Activated CD8-positive, alpha-beta memory T cell treated with anti-CD3 and anti-CD28 coated beads, Interleukin-2, amount 10 ng/mL, durations not matched to agents 7 days and 5 days (primary cell): ENCODE measurements at places on chromosomes 1 and 21. TPM values are rescaled to one million over a fixed set of nuclear protein-coding genes. Genes with fewer than 3 reads are reported as not detected.
A peak's percentile ranks its signal among the peaks of the same experiment; 100 is the strongest.

Gene NHLH2
- total RNA-seq, result not detected

DNA sequence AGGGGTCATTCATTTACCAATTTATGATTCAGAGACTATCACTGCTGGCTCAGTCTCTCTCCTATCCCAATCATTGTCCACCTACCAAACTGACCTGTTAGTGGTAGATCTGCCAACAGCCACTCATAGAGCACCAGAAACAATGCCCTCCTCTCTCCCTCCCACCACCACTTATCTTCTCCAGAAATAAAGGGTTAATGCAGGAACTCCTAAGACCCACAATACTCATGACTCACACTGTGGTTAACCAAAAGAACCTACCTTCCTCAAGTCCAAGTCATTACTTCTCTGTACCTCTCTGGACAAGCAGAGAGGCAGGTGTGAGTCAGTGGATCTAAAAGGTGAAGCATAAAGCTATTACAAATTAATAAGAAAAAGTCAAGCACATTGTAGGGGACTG, 40.9 kb upstream of the CAMK1G start:
- no peak overlapping the region for H3K27ac ChIP-seq
- no peaks in the 10 kb centered on the region for H3K36me3 ChIP-seq
- peaks cover 7% of the 10 kb centered on the region for H3K4me1 ChIP-seq
- no peak for DNase-seq
- peaks cover 57% of the 10 kb centered on the region for H3K27me3 ChIP-seq

- H3K4me1 ChIP-seq, result peaks cover 37% of the 10 kb centered on the region
- H3K27me3 ChIP-seq, result no peaks in the 10 kb centered on the region
- peaks cover 9% of the 10 kb centered on the region for H3K36me3 ChIP-seq
- DNase-seq, result no peak
These were observed 27.4 kb downstream of the KCNA3 start for GRCh38 chr1:110647254-110647891.

- H3K27ac ChIP-seq, result peak overlapping the region; percentile 85
- H3K27me3 ChIP-seq, result no peaks in the 10 kb centered on the region
- peak overlapping the region; percentile 22 for H3K4me3 ChIP-seq
- DNase-seq, result peak; percentile 55
- H3K4me1 ChIP-seq, result peaks cover 72% of the 10 kb centered on the region
- H3K36me3 ChIP-seq, result peaks cover 42% of the 10 kb centered on the region
These were observed 11.7 kb downstream of the PDIK1L start for GRCh38 chr1:26122988-26123973.

DNA sequence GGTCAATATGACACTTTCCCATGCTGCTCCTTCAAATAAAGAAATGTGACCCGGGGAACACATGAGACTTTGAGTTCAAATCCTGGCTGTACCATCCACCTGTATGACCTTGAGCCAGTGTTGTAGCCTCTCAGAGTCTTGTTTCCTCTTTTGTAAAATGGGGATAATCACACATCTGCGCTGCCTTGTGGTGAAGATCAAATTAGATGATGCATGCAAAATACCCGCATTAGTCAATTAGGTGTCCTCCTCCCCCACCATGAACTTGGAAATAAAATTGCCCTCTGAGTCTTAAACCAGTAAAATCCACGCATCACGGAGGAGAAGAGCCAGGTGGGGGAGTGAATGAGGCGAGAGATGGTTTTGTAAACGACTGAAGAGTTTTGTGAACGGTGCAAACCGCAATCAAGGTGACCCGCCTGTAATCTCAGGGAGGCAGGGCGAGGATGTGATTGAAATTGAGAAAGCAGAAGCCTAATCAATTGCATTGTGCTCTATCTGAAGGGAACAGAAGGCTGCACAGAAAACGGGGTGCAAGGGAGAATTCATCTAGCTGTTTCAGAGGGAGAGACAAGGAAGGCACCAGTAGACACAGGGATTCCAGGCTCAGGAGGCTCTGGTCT, 5.8 kb upstream of the AHDC1 start:
- DNase-seq, result no peak
- no peaks in the 10 kb centered on the region for H3K36me3 ChIP-seq
